ENCODE measurements at places on chromosomes 4 and X. TPM values are rescaled to one million over a fixed set of nuclear protein-coding genes. Genes with fewer than 3 reads are reported as not detected.

DNA sequence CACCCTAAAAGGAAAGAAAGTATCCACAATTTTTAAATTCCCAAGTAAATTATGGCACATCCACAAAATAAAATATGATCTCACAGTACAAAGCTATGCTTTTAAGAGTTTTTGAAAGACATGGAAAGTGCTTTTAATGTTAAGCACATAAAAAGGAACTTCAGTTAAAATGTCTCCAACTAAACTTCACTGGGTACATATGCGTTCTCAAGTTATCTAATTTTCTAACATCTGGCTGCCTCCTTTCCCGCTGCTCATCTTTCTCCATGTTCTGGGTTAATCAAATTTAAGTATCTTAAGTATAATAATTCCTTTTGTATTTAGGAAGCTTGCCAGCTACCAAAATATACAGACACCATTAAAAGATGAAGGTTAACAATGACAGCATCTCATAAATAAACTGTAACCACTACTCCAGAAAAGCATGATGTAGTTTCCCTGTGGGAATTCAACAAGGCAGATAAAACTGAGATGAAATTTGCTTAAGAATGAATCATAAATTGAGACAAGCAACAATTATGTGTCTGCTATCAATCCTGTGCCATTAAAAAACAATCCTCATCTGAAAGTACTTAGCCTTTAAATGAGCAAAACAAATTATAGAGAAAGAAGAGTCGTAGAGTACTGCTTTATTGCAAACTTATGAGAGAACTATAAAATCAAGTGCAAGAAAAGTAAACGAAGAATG lies 25.1 kb downstream of the PRSS12 start:
- peaks cover 10% of the 10 kb centered on the region for H3K4me1 ChIP-seq
- H3K4me3 ChIP-seq, result no peak overlapping the region
- no peak for DNase-seq

GRCh38 chr4:163274861-163275260 lies 57.5 kb downstream of the NPY1R start:
- no peaks in the 10 kb centered on the region for H3K36me3 ChIP-seq
- H3K4me1 ChIP-seq, result no peaks in the 10 kb centered on the region
- H3K27me3 ChIP-seq, result no peaks in the 10 kb centered on the region
- H3K4me3 ChIP-seq, result no peak overlapping the region

DNA sequence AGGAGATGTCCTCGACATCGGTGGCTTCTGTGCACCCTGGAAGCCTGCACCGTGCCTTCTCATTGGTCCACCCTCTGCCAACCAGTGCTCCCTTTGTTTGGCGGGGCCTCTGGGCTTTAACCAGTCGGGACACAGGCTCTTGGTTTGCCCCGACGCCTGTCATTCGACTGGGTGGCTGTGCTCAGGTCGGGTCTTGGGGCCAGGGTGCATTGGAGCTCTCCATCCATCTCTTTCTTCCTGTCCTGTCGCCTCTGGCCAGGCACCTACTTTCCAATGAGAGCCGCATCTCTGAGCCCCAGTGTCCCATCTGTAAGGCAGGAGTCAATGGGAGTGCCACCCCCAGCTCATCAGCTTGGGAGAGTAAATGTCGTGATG lies 37.2 kb upstream of the NHSL2 start:
- H3K27ac ChIP-seq, result no peak overlapping the region
- no peaks in the 10 kb centered on the region for H3K36me3 ChIP-seq
- H3K4me3 ChIP-seq, result no peak overlapping the region
- DNase-seq, result no peak
- H3K4me1 ChIP-seq, result no peaks in the 10 kb centered on the region

DNA sequence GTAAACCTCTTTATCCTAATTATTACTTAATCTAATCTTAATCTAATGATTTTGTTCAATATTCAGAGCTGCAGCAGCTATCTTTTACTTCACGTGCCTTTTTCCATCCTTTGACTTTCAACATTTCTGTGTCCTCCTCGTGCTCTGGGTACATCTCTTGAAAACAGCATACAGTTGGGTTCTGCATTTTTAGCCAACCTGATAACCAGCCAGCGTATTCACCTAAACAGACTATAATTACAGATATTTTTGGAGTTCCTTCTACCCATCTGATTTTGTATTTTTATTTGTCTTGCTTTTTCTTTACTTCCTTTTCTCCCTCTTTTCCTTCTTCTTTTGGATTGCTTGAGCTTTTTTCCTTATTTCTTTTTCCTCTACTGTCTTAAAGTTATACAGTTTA lies 16.2 kb upstream of the JAKMIP1 start:
- H3K27ac ChIP-seq, result no peak overlapping the region
- H3K4me3 ChIP-seq, result no peak overlapping the region
- H3K36me3 ChIP-seq, result no peaks in the 10 kb centered on the region
- peaks cover 2% of the 10 kb centered on the region for H3K4me1 ChIP-seq
- H3K27me3 ChIP-seq, result peaks cover 50% of the 10 kb centered on the region

GRCh38 chrX:130086447-130087206 lies 23.7 kb downstream of the ELF4 start:
- no peaks in the 10 kb centered on the region for H3K27me3 ChIP-seq
- no peak overlapping the region for H3K27ac ChIP-seq
- no peak for DNase-seq
- peaks cover 34% of the 10 kb centered on the region for H3K4me1 ChIP-seq
- H3K4me3 ChIP-seq, result no peak overlapping the region

- no peaks in the 10 kb centered on the region for H3K4me1 ChIP-seq
- no peak overlapping the region for H3K27ac ChIP-seq
Measured at GRCh38 chr4:161003418-161004057, 1160.3 kb downstream of the FSTL5 start.

DNA sequence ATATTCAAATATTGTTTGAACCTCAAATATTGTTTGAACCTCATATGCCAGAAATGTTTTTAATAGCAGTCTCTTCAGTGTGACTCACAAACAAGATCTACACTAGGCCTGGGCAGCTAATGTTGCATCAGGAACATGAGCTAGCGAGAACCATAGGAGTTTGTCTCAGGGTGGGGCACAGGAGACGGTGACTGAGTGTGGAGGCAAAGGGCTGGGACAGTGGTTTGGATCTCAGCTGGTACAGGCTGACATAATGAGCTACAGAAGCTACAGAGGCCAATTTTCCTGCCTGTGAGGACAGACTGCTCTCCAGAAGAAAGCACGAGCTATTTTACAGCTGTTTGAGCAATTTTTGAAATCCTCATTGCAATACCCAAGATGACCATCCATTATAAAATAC lies 224.7 kb downstream of the CENPC start:
- no peak for DNase-seq
- H3K4me3 ChIP-seq, result no peak overlapping the region
- H3K27me3 ChIP-seq, result no peaks in the 10 kb centered on the region
- peaks cover 6% of the 10 kb centered on the region for H3K4me1 ChIP-seq
- H3K36me3 ChIP-seq, result no peaks in the 10 kb centered on the region

GRCh38 chr4:74659576-74660411 lies 134.5 kb downstream of the BTC start:
- no peaks in the 10 kb centered on the region for H3K36me3 ChIP-seq
- H3K27me3 ChIP-seq, result no peaks in the 10 kb centered on the region
- no peak for DNase-seq

GRCh38 chrX:31124536-31124935 lies 52.7 kb upstream of the FTHL17 start:
- no peak overlapping the region for H3K27ac ChIP-seq
- no peak overlapping the region for H3K4me3 ChIP-seq
- no peaks in the 10 kb centered on the region for H3K27me3 ChIP-seq
- H3K4me1 ChIP-seq, result peaks cover 14% of the 10 kb centered on the region

RAB33B gene
- 10.3 TPM for total RNA-seq

USP9X gene
- total RNA-seq, result 80.4 TPM

All from osteocyte (in vitro differentiated cells).